COR-L47 (cell line): ENCODE measurements at places on chromosomes 4 and X.

GRCh38 chr4:127196655-127197352, 436.0 kb upstream of the INTU start:
- DNase-seq, result no peak

GRCh38 chr4:159904906-159905305, 802.0 kb downstream of the RAPGEF2 start:
- DNase-seq, result no peak

- no peak for DNase-seq
Observed at GRCh38 chr4:31662951-31663350, 942.8 kb downstream of the PCDH7 start.

DNA sequence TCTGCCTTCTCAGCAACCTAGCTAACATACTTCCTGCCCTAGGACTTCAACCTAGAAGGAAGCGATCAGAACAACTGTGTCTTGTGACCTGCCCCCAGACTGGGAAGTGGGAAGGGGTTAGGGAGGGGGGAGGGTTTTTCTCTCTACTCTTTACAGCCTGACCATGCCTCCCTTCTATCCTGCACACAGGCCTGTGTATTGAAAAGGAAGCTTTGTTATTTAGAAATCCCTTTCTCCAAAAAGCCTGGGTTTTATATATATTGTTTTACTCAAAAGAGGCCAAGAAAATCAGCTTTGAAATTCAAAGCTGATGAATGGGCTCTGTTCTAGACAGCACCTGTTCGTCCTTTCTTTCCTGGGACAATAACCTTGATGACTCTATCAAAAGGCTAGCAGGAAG, 35.2 kb upstream of the SMS start:
- DNase-seq, result no peak

DNA sequence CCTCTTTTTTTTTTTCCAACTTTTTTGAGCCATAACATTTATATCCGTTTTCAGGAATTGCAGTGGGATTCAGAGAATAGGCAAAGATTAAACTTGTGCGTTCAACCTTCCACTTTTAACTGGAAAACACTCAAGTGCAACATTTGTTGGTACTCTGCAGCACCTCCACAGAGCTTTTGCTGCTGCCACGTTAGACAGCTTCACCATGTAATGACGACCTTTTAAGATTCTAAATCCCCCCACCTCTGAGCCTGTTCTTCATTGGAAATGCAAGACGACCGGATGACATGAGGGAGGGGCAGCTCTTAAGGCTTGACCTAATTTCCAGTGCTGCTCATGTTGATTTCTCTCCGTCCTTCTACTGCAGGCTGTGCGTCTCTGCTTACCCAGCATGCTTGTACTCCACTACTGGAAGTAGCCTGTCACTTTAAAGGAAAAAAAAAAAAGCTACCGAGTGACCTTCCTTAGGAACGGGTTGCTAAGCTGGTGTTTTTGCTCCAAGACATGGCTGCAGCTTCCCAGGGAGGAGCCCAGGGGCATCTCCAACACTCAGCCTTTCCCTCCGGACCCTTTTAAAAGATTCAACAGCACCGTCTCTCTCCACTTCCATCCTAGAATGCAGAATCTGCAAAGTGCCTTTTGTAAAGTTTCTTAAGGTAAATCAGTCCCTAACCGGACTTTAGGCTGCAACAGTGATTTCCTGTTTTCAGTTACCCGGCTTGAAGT, at the start of gene CC2D2A:
Gene CC2D2A (plus strand): TSS at position 481 of the 726 bp plus-strand sequence. CDS start 6,051 bp downstream, outside the sequence.
- DNase-seq, result no peak
